ENCODE measurements at places on chromosomes 2 and 18.

- no peak for DNase-seq
Observed at GRCh38 chr2:120307482-120307881, 38.5 kb upstream of the INHBB start.

DNA sequence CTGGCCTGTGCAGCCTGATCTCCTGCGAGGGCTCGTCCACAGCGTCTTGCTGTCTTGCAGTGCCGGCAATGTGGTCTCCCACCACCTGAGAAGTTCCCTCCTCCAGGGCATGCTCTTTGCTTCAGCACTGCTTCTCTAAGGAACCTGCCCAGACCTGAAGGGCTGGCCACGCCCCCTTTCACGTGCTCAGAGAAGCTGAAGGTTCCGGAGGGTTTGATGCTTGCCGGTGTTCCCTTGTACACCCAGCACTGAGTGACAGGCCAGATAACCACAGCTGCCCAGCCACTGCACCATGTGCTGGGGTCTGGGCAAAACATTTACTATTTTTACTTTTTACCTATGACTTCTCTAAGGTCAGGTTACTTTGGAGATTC is 1.7 kb upstream of the POLR2D start:
- no peak for DNase-seq

DNA sequence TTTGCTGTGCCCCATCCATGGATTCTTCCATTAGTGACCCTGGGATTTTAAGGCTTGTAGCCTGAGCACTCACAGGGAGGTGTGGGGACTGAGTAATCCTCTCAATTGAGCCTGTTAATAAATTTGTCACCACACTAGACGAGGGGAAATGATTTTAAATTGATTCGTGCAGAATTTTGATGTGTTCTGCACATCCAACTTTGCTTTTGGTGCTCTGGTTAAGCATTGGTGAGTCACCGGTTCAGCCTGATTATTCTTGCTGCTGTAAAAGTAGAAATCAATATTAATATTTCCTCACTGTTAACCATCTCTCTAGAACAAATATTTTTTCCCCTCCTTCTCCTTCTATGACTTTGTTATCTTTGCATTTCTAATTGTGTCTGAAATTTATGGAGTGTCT is 482.0 kb downstream of the TSN start:
- no peak for DNase-seq

DNA sequence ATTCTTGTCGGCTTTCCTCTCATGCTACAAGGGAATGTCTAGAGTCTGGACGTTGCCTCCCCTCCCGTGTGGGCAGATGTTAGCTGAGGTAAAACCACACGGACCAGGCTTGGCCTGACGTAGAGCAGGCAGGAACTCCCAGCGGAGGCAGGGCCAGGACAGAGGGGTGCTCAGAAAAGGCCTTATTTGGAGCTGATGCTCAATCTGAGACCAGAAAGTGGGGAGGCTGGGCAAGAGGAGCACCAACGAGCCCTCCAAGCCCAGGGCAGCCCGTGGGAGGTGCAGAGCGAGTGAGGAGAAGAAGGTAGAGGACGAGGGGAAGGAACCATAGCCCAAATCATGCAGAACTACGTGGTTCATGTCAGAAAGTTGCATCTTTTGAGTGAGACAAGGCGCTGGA is 9.0 kb downstream of the TEX51 start:
- no peak for DNase-seq

DNA sequence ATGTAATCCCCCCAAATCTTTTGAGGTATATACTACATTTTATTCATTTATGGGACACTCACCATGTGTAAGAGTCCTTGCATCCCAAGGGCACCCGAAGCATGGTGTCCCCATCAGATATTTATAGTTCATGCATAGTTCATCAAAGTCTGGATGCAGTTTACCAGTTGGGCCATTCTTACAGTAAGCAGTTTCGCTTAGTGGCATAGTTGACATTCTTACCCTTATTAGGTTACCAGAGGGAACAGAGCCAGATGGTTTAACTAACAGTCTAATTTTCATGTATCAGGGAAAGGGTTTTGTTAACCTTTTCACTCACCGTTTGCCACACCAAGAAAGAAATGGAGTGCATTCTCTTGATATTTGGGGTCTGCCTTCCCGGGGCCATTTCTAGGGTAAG is 7.1 kb downstream of the ZNF407 start:
- DNase-seq: no peak

DNA sequence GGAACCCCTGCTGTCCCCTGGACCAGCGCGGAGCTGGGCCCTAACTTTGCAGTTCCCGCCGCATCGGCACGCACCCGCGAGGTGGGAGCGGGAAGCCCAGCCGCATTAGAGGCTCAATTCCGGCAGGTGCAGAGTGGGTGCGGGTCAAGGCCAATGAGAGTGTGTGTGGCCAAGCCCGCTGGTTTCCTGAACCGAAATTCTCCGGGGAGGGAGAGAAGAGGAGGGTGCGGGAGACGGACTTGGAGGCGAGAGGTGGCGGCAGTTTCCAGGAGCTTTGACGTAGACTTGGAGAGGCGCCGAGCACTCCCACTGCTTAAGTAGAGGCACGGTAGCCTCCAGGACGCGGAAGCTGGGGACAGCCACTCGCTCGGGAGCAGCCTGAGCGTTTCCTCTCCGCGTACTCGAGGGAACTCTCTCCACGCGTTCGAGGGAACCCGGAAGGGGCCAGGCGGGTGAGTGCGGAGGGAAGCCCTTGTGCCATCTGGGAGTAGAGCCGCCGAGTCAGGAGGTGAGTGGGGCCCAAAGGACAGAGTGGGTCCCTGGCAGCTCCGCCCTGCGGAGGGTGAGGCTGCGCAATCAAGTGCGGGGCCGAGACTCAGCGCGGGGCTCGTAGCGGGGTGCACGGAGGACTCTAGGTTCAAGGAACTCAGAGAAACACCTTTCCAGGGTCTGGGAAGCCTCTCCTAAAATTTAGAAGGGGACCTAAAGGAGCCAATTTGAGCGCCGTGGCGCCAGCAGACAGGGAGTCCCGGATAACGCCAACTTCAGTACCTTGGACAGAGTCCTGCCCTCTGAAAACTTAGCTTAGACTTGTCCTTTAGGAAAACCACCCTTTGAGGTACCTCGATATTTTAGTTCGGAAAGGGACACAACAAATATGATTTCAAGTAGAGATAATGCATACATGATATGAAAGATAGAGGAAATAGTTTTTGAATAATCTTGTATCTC is at the start of gene FAM237A:
Gene FAM237A, plus strand, starts transcription at position 413 of the 951 bp plus-strand sequence. CDS start 1,750 bp downstream, outside the sequence.
- no peak for DNase-seq

DNA sequence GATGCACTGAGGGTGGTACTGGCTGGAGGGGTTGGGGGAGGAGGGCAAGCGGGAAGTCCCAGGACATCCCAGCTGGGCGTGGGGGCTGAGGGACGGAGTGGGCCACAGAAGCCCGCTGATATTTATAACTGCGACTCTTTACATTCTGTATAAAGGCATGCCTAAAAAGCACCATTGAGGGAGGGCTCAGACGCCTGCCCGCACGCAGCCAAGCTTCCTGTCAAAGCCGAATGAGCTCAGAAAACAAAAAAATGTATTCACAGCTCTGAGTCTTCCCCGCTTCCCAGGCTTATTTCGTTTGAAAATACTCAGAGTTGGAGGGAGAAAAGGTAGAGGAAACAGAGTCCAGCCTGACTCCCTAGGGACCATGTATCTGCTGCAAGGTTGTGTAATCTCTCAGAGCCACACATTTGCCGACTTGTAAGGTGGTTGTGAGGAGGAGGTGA is 170.1 kb upstream of the HAAO start:
- DNase-seq: no peak

DNA sequence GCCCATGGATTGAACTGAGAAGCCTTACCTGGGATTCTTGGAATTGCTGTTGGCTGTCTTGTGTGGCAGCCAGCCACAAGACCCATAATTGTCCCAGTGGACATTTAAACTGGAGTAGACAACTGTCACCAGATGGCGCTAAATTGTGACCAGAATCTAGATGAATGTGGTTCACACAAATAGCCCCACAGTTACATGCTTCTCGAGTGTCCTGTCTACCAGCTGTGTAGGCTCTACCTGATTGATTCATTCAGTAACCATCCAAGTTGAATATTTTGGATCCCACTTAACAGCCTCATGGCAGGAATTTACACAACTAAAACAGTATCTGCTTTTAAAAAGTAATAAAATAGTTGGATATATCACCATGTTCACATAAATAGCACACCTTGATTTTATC is 73.2 kb downstream of the MAP4K4 start:
- no peak for DNase-seq

DNA sequence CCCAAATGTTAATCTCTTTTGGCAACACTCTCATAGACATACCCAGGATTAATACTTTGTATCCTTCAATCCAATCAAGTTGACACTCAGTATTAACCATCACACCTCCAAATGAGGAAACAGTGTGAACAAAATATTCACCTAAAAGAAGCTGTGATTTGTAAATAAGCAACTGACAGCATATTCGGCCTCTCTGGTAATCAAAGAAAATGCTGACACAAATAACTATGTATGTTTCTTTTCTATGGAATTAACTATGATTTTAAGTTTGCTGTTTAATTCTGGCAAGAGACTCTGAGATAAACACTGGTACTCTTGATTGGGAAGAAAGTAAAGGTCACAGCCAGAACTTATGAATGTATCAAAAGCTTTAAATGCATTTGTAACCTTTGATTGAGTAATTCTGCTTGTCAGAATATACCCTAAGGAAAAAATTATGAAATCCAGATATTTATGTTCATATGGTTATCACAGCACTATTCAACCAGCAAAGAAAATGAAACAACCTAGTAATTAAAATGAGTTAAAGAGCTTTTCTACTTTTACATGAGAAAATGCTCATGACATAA is 3.6 kb upstream of the GYPC start:
- no peak for DNase-seq

GRCh38 chr2:145723872-145724271 is 1204.0 kb upstream of the ZEB2 start:
- no peak for DNase-seq

DNA sequence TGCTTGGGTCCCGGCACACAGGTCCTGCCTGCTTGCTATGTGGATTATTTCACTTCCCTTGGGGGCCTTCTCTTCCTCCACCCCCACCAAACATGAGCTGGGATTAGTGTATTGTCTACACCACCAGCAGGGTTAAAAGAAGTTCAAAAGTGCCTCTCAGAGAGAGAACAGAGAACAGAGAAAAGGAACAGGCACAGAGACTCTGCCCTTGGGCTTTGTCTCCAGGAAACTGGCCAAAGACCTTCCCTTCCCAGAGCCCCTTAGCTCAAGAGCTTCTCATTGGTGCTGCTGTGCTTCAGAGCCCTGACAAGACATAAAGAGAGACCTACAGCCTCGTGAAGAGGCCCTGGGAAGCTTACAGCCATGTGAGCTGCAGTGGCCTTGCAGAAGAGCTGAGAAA is 7.1 kb upstream of the FIGLA start:
- no peak for DNase-seq

DNA sequence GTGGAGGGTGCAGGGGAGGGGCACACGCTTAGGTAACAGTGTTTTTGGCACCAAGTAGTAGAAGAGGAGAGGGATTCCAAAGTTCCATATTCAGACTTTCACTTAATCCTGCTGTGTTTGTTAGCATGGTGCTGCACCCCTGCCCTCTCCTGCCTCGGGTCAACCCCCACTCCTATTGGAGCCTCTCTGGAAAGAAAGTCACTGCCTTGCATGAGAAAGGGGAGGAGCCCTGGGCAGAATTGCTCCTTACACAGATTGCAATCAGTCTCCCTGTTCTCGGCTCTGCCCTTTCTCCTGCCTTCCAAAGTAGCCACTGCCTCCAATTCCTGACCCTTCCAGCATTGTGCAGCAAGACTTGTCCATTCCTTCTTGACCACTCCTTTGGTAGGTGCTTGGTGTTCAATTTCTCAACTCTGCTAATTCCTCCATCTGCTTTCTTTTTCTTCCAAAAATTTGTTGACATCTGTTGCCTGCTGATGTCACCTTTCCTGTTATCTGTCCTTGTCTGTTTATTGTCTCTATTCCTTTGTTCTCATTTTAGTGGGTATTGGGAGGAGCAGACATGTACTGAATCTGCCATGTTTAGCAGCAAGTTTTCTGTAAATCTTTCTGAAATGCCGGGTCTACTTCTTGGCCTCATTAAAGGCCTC is 225.4 kb downstream of the LOXHD1 start:
- DNase-seq: no peak

- no peak for DNase-seq
Observed at GRCh38 chr2:169983506-169983905, 156.3 kb downstream of the UBR3 start.
